ENCODE measurements at places on chromosomes 16 and 17.
A peak's percentile ranks its signal among the peaks of the same experiment; 100 is the strongest.

- DNase-seq, result peak; percentile 53
These were observed 183.3 kb downstream of the LGALS9B start for GRCh38 chr17:20284022-20284421.

DNA sequence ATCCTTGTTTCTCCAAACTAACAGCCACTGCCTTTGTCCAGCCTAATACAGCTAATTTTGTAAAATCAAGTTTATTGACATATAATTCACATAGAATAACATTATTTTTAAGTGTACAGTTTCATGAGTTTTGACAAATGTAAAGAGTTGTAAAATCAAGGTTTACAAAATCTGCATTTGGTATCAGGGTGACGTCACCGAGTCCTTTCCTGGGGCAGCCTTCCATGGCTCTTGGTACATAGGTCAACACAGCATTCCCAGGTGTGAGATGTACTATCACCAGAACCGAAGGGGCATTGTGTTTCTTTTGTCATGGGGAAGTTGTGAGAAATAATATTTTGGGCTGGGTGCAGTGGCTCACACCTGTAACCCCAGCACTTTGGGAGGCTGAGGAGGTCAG is 42.9 kb downstream of the PSMD12 start:
- no peak for DNase-seq

- DNase-seq, result no peak
These were observed 71.5 kb upstream of the RCVRN start for GRCh38 chr17:9976283-9977179.

DNA sequence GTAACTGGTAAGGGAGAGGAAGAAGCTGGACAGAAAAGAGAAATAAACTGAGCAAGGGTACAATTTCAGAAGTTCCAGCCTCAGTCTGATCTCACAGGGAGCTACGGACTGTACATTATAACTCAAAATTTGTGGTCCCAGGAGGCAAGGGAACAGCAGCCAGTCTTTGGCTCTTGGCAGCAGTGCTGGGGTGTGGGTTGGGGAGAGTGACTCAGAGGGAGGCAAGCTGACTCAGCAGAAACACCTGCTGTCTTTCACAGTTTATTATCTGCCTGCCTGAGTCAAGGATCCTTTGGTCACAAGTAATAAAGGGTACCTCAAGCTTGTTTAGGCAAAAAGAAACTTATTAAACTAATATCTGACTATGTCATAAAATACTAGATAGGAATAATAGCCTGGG is 73.5 kb upstream of the KIF2B start:
- no peak for DNase-seq

DNA sequence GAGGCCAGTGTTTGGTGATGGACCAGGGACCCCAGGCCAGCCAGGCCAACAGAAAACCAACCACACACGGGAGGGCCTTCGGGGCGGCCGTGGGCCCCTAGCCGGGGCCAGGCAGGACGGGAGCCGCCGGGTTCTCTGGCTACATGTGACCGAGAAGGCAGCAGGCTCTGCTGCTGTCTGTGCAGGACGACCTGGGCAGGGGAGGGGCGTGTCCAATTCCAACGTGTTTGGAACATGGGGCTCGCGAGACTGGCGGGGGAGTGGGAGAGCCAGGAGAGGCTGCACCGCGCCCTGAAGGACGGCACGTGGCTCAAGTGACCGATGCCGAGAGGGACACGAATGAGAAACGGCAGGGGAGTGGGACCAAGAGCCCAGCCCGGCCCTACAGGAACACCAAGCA is 75.4 kb downstream of the LMF1 start:
- no peak for DNase-seq

GRCh38 chr17:78908426-78908825 is 5.4 kb upstream of the CEP295NL start:
- peak; percentile 75 for DNase-seq

GRCh38 chr16:23802776-23803175 is 33.0 kb upstream of the PRKCB start:
- DNase-seq, result no peak

DNA sequence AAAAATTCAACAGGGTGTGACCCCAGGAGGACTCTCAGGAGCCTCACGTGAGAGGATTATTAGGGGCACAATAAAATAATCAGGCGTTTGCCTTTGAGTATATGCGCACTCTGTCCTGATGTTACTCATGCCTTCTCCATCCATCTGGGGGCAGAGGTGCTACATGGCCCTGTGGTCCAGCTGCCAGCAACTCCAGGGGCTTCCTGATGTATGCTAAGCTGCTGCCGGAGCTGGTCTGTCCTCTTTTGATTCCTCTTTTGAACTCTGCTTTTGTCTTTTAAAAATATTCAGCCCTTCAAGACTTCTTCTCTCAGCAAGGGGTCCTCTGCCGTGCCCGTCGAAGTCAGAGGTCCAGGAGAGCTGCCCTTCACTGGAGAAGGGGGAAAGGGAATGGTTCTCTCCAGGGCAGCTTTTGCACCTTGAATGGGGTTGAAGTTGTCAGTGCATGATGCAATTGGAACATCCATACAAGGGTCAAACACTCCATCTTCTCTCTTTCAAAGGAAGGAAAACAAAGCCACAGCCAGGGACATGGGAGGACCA is 431.4 kb downstream of the SHISA9 start:
- no peak for DNase-seq

DNA sequence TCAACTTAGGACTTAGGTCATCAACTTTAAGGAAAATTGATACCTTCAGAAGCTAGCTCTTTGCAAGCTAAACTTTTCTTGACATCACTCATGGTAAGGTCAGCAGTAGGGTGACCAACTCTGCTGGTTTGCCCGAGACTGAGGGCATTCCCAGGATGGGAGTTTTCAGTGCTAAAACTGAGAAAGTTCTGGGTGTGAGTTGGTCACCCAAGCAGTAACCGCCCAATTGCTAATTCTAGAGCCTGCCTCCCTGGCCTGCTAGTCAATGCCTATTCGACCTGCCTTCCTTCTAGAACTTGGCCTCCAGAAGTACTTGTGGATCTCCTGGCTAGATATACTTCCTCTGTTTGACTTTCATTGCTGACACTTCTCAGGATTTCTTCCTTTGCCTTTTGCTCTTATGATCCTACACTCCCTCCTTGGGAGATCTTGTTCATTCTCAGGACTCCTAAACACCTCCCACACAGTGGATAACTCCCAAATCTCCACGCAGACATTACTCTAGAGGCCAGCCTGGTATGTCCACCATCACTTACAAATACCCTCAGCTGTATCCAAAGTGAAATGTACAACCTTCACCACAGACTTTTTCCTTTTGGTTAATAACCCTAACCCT is 10.5 kb upstream of the MYO18A start:
- DNase-seq, result no peak

DNA sequence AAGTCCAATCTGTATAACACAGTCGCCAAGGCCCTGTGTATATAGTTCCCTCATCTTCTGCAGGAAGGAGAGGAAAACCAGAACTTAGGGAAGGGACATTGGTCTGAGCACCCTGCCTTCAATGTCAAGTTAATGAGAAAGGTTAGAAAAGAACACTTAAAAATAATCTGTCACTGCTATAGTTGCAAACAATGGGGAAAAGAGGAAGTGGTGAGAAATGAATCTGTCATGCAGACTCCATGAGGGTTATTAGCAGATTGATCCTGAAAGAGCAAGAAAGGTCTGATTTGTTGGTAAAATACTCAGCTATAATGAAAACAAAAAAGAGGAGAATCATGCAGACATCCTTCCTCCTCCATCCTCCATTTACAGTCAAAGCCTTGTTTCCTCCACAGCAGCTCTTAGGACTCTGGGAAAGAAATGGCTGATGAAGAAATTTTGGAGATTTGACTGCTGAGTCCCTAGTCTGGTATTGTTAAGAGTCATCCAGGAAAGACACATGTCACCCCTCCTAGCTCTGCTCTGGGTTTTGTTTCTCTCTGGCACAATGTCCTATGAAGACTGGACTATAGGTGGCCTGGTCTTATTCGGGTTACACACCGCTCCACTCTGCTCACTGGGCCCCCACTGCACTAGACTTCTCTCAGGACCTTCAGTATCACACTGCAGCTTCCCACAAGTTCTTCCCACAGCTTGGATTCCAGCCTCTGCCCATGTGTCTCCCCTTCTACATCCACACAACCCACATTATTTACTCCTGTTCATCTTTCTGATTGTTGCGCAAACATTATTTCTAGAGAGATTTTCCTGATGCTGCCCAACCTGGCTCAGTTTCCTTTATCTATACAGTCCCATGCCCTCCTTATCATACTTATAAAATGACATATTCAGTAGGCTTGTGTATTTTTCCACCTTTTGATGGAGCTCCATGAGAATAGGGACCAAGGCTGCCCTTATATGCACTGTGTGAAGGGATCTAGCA is 56.5 kb upstream of the XYLT1 start:
- DNase-seq, result no peak

- no peak for DNase-seq
These were observed 56.0 kb downstream of the MEAK7 start for GRCh38 chr16:84448444-84448843.

GRCh38 chr16:53822936-53823529 is 119.1 kb downstream of the FTO start:
- DNase-seq, result no peak

DNA sequence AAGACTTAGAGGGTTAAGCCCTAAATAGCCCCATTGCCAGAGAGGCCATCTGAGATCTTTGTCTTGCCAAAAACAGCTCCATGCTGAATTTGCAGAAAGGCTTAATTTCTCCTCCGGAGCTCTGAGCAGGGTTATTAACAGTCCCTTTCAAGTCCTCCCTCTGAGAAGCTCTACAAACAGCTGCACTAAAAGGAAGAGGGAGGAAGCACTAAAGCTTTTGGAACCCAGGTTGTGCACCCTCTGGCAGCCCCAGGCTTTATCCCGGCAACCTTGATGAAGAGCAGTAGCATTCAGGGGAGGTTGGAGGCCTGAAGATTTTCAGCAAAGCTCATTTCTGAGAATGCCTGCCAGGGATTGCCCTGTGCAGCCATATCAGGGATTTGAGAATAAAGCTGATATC is 554.7 kb downstream of the RBFOX1 start:
- no peak for DNase-seq

- no peak for DNase-seq
These were observed 345.7 kb downstream of the CDH13 start for GRCh38 chr16:82972331-82972919.

GRCh38 chr17:77957857-77958715 is at the start of gene TNRC6C:
Gene TNRC6C, plus strand, starts transcription at chr17:77958703. Its CDS starts 45,504 bp downstream, at chr17:78004207.
- peak; percentile 99 for DNase-seq

DNA sequence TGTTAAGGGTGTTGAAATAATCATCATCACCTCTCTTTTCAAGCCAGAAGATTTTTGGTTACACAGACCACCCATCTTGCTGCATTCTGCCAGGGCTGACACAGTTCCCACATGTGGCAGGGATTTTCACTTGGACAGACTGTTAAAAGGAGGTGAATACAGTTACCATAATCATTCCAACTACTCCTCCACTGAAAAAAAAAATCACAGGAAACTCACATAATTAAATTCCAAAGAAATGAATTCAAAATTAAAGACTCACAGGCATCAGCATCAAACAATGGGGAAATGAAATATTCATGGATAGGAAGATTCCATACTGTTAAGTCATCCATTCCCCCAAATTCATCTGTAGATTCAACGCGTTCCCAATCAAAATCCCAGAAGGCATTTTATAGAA is 209.4 kb downstream of the MRTFB start:
- DNase-seq, result no peak

GRCh38 chr17:54368906-54369305 is 531.7 kb upstream of the TOM1L1 start:
- no peak for DNase-seq

- DNase-seq, result no peak
These were observed 46.7 kb downstream of the MAP2K6 start for GRCh38 chr17:69460963-69461922.

- no peak for DNase-seq
These were observed 49.8 kb downstream of the TMEM100 start for GRCh38 chr17:55672585-55673501.

DNA sequence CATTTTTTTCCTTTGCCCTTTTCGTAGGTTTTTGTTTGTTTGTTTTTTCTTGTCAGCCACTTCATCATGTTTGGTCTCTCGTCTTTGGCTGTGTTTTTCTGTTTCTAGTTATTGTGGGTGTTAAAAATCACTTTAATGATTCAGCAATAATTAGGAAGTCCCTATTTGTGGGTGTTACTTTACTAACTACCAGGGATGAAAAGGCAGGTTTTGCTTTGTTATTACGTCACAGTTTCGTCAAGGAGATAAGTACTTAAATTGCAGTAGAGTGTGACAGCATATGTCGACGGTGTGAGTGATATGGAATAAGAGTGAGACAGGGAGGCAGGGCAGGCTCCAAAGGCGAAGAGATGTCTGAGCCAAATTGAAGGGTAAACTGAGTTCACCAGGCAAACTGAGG is 479.6 kb downstream of the WWOX start:
- DNase-seq, result no peak

GRCh38 chr16:31507617-31507928 is 618 bp downstream of the RUSF1 start:
- DNase-seq, result no peak

DNA sequence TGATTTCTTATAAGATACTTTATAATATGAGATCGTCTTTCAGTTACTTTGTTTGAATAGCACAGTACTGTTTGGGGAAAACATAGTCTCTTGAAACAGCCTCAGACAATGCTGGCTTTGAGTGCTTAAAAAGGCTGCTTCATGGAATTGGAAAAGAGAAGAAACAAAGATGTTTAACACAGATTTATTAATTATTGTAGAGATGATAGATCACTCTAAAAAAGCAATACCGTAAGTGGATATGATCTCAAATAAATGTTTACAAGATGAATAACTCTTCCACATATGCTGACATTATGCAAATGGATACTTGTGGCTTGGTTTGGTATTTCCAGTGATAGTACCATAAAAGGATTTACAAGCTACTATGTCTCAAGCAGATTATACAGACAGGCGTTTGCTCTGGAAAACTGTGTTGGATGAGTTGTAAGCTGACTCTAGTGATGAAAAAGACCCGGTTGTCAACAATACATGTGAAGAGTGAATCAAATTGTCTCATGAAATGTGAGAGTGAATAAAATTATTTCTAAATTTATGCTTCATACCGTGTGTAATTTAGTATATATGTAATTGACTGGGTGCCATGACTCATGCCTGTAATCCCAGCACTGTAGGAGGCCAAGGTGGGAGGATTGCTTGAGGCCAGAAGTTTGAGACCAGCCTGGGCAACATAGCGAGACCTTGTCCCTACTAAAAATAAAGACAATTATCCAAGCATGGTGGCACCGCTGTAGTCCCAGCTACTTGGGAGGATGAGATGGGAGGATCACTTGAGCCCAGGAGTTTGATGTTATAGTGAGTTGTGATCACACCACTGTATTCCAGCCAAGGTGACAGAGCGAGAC is 105.4 kb downstream of the FTO start:
- DNase-seq, result no peak

Measured in NCI-H69 (cell line).